Kidney tubule cell (primary cell): ENCODE measurements at places on chromosomes 7 and 10.

DNA sequence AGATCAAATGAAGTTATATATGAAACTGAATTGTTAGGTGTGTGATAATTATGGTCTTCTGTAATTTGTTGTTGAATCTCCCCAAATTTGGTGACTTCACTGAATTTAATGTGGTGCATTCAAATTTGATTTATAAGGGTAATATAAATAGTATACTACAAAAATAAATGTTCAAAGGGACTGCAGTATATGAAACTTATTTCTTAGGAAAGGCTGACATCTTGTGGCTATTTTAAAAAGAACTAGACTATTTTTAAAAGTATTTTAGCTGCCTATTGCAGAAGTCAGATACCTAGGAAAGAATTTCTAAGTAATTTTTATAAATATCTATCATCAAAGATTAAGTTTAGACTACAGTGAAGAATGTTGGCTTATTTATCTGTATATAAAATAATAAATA is 36.6 kb downstream of the ATRNL1 start:
- DNase-seq = peak; percentile 49

DNA sequence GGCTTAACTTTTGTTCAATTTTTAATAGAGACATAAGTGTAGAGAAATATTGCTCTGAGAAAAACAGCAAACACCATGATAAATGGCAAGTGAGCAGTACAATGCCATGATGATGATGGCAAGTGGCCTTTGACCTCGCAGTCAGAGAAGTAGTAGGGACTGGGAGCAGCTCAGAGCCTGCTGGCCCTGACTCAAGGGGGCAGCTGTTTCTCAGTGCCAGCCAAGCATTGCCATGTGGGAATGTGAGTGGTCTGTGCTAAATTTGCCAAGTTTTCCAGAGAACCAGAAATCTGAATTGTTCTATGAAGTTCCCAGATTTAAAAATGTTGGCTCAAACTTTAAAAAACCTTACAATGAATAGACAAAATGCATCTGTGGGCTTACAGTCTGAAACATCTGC is 187.9 kb downstream of the BICC1 start:
- DNase-seq = no peak

- peak; percentile 88 for DNase-seq
Observed at GRCh38 chr7:32588657-32589056, 93.4 kb downstream of the AVL9 start.

DNA sequence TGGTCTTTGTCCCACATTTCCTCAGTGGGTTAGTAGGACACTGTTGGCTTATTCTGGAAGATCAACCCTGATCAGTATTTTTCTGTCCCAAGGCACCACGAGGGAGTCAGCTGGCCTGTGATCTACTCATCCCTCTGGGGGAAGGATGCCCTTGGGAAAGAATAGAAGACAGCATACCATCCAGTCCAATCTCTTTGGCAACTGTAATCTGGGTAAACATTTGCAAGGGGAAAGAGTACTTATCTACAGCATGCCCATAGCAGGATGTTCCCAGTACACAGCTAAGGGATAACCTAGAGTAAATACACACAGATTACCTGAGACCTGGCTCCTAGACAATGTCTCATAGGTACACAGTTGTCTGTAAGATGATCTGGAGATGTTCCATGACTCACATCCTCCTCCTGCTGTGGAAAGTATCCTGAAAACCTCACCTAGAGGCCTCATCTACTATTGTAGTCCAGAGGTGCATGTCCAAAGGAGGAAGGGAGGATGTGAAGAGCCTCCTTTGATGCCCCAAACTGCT is 134.3 kb upstream of the VWC2 start:
- DNase-seq = no peak

DNA sequence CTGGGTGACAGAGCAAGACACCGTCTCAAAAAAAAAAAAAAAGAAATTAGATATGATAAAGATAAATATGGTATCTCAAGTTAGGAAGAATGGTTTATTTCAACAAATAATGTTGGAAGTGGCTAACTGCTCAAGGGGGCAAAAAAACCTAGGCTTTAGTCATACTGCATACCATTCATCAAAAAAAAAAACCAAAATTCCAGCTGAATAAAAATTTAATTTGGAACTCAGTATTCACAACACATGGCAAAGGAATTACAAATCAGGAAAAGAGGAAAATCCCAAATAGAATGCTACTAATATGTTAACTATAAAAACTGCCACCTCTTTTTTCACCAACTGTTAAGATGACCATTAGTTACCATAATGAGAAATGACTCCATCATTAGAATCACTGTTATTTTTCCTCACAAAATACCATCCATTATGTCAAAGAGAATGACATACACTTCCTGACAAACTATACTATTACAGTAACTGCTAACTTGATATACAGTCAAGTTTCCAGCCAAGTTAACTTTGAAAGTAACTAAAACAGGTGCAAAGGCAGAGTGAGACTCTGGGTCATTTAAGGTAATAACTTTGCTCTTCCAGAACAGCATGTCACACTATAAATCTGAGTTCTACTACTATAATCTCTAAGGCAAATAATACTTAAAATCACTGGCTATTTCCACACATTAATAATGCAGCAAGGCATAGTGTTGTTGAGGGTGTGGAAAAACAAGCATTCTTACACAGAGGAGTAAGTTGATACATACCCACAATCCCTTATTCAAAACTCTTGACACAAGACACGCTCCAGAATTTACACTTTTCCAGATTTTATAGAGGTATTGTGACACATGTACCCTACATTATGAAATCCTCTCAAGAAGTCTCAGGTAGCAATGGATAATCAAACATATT is 10.2 kb downstream of the KBTBD2 start:
- peak; percentile 20 for DNase-seq

DNA sequence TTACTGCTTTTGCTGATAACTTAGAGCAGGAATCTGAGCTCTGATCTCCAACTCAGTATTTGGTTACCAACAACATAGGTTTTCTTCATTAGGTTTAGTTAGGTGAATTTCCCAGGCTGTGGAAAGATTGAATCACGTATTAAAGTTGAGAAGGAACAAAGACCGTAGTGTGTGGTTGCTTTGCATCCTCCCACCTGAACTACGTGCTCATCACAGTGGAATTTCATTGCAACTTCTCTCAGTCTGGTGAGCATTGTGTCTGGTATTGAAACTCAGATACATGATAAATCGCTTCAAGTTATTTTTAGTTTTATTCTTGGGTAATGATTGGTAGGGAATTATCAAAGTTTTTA is 139.4 kb upstream of the AKR1E2 start:
- peak; percentile 100 for DNase-seq

- DNase-seq = no peak
Observed at GRCh38 chr7:117718116-117718835, 155.0 kb downstream of the CTTNBP2 start.

GRCh38 chr7:122629412-122629953 is 69.4 kb downstream of the RNF133 start:
- DNase-seq = peak; percentile 9

GRCh38 chr10:91378061-91378460 is 32.1 kb upstream of the HECTD2 start:
- DNase-seq = peak; percentile 50

DNA sequence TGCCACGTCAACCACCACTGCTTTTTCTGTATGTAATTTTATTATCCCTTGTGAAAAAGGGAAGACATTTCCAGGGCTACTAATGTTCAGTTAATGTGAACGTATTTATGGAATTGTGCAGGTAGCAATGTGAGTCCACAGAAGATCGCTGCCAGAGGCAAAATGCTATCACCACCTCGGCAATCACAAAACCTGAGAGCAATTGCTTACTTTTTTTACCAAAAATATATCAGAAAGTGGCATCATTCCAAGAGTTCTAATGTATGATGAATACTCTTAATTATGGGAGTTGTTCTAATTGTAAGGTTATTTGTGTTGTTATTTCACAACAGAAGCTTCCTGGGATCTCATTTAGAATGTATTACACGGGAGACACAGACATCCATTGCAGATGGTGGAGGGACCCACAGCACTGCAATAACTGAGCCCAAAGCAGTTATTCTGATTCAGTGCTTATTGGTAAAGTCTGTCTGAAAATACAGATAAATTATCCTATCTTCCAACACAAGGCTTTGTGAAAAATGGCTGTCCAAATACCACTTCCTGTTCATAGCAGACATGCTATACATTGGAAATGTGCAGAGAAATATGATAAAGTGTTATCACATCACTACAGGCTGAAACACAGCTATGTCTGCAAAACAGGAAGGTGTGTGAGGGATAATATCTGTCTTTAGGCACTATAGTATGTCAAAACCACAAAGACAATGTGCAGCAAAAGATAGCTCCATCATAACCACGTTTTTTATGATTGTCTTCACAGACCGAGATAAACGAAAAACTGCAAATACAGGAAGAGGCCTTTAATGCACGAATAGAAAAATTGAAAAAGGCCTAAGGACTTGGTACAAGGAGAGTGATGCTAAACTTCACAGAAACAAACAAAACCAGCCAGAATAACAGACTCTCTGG is 102.7 kb downstream of the CABCOCO1 start:
- DNase-seq = no peak

DNA sequence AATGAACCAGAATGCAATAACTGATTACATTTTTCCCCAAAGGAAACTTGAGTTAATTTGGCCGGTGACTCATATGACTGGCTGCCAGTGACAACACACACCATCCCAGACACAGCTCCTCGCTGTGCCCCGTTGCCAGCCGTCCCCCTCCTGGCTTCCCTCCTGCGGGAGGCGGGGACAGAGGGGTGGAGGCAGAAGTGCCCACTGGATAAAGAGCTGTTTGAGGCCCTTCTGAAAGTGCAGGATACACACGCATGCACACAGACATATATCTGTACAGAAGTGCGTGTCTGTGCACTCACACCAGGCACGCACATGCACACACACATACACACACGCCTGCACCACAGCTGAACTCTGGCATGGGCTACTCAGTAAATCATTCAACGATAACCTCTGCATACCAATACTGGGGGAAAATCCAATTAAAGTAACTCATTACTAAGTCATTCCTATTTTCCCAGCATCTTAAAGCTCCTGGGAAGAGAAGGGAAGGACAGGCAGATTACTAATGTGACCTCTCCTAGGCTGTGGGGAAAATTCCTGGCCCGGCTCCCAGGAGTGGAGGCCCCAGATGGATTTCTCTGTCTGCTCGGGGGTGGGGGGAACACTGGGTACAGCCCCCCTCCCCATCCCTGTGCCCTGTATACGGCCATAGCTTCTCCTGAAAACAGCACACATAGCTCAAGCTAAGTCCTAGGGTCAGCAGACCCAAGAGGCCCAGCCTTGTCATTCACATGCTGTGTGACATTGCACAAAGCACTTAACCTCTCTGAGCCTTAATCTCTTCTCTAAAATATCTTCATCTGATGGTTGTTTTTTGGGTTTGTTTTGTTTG is 52.3 kb upstream of the MYL10 start:
- peak; percentile 93 for DNase-seq

DNA sequence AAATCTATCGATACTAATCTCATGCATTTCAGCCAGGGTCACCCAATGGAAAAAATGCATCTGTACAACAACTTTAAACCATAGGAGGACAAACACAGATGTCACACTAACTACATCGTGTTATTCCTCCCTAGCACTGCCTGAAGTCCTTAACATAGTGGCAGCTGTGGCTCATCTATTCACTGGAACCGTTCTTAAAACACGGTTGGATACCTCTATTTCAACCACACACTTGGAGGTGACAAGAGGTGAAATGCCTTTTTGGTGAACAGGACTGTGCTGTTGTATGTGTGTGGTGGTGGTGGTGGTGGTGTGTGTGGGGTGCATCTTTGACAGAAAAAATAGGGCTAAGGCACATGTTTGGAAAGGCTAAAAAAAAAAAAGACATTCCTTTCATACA is 93.1 kb downstream of the NRP1 start:
- peak; percentile 74 for DNase-seq

GRCh38 chr7:121103086-121103485 is 114.6 kb downstream of the CPED1 start:
- DNase-seq = no peak

DNA sequence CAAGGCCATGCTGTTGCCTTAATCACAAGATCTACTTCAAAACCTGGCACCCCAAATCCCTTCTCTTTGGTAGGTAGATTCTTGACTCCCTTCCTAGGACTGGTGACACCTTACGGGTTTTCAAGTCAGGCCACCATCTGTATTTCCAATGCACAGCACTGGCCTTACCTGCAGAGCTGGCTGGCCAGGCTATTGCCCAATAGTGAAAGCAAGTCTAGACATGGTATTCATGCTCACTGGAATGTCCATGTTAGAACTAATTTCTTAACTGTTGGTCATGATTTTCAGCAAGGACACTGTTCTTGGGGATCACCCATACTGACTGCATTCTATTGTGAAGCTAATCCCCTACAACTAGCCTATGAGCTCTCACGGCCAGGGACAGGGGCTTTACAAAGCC is 313.1 kb upstream of the RNF32 start:
- DNase-seq = no peak

DNA sequence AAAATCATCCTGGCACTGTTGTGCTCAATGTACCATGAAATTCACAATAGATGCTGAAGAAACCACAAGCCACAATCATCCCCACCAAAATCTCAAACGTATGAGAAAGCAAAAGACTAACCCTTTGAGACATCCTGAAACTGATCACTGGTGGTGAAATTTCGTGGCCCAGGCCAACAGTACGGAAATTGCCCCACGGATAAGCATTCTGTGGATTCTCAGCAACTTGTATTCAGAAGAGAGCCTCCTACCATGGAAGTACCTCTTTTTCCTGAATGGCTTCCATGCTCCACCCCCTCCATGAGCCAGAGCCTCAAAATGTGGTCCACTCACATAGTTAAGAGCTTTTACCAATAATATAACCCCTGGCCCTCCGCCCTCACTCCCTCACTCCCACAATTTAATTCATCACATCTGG is 163.9 kb upstream of the AUTS2 start:
- peak; percentile 33 for DNase-seq

DNA sequence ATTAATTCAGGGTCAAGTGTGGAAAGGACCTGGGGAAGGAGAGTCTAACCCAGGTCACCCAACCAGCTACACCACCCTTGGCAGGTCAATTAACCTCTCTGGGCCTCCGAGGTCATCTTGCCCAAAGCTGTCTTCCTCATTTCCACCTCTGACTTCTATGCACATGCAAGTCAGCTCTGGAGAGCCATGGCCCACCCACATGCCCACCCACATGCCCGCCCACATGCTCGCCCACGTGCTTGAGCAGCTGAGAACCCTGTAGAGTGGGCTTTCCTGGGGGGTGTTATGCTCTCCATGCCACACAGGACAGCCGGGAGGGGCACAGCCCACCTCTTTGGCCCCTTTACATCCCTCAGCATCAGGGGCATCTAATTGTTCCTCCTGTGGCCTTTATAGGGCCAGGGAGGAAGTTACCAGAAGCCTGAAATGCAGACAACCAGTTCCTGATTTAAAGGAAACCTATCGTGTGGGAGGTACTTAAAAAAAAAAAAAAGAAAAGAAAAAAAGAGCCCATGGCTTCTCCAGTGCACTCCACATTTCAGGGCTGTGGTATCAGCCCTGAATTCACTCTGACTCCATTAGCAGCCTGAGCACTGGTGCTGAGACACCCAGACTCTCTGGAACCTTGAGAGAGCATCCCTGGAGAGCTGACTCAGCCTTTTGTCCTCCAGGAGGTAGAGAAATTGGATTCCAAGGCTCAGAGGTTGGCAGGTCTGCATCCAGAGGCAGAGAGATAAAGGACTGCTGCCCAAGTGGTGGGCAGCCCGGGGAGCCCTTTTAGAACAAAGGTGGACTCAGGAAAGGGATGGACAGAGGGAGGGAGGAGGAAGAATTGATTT is 176.2 kb upstream of the ZMIZ1 start:
- peak; percentile 34 for DNase-seq

- DNase-seq = peak; percentile 75
Observed at GRCh38 chr7:33895025-33895804, 10.1 kb upstream of the BMPER start.
